ENCODE measurements at places on chromosomes 7 and 10. TPM values are rescaled to one million over a fixed set of nuclear protein-coding genes. Genes with fewer than 3 reads are reported as not detected.

Gene TMEM236
- total RNA-seq = 0.47 TPM

Gene THAP5
- 29.7 TPM for total RNA-seq

Gene CCDC3
- 30.6 TPM for total RNA-seq

Gene AUTS2
- total RNA-seq = 56.1 TPM

Gene PIK3CG
- total RNA-seq = 6.5 TPM

Gene ZNF518A
- total RNA-seq = 88.0 TPM

Gene UNCX
- total RNA-seq = 0.24 TPM

Gene CYP2W1
- total RNA-seq = 0.71 TPM

Gene MINDY3
- 39.6 TPM for total RNA-seq

Gene EMX2
- 1.9 TPM for total RNA-seq

Gene TAS2R5
- total RNA-seq = 13.4 TPM

Gene ZP3
- total RNA-seq = 3.5 TPM

Gene THSD7A
- total RNA-seq = 6.8 TPM

Gene MMRN2
- total RNA-seq = 19.1 TPM

Gene TMEM273
- 4.5 TPM for total RNA-seq

Gene BICC1
- total RNA-seq = 14.1 TPM

Gene GPR26
- 0.31 TPM for total RNA-seq

Gene NKX1-2
- total RNA-seq = 0.08 TPM

Gene GATA3
- total RNA-seq = 1.9 TPM

Gene RSU1
- total RNA-seq = 26.0 TPM

Gene SFMBT2
- total RNA-seq = 8.5 TPM

Gene JAKMIP3
- total RNA-seq = 3.3 TPM

Gene ZNF862
- total RNA-seq = 21.6 TPM

Gene DCLRE1C
- total RNA-seq = 5.1 TPM

Gene PAPOLB
- 19.1 TPM for total RNA-seq

Gene SPDYE1
- total RNA-seq = 7.3 TPM

Gene CHN2
- 27.4 TPM for total RNA-seq

Gene AKR1C8
- 7.5 TPM for total RNA-seq

Gene PIP
- not detected for total RNA-seq

Gene PRPF18
- 30.6 TPM for total RNA-seq

Gene APBB1IP
- 2.0 TPM for total RNA-seq

Gene WNT2
- 1.3 TPM for total RNA-seq

Gene TRPV5
- total RNA-seq = 1.4 TPM

Gene PPIF
- 106 TPM for total RNA-seq

Gene KIAA1549
- total RNA-seq = 8.0 TPM

Gene CDHR1
- 0.39 TPM for total RNA-seq

Gene PLEKHS1
- 1.1 TPM for total RNA-seq

Gene CROT
- total RNA-seq = 10.5 TPM

Gene HOGA1
- 0.25 TPM for total RNA-seq

Gene RNLS
- 27.1 TPM for total RNA-seq

Gene CDC14C
- total RNA-seq = 3.8 TPM

Gene ZMYND11
- 61.0 TPM for total RNA-seq

Gene ASB15
- total RNA-seq = 1.1 TPM

Gene PRSS37
- 17.1 TPM for total RNA-seq

Gene OPN1SW
- not detected for total RNA-seq

Gene HOXA1
- 0.37 TPM for total RNA-seq

Gene TMEM184A
- total RNA-seq = 20.9 TPM

Gene RHBDD2
- total RNA-seq = 106 TPM

Gene SPDYE8
- 8.6 TPM for total RNA-seq

Gene ASIC3
- 27.5 TPM for total RNA-seq

Gene CDH23
- 125 TPM for total RNA-seq

Gene CDCA7L
- 47.1 TPM for total RNA-seq
